AG08396 (cell line): ENCODE measurements at places on chromosomes 6 and 20.

DNA sequence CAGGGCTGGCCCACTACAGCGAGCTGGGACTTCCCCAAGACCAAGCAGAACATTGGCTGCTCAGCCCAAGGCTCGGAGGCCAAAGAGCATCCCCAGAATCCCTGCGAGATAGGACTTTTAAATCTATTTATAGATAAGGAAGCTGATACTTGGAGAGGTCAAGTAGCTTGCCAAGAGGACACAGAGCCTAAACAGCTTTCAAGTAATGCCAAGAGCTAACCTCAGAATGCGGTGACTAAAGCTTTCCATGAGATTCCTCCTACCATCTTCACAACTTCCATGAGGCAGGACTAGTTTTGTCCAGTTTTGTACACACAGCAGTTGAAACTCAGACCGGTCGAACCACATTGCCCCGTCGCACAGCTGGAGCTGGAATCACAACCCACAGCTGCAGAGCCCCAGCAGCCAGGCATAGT lies 168.1 kb upstream of the TOP1 start:
- peak; percentile 83 for DNase-seq

GRCh38 chr20:41134362-41135186 lies 2.8 kb upstream of the PLCG1 start:
- no peak for DNase-seq

- DNase-seq, result no peak
Observed at GRCh38 chr20:37205794-37206193, 26.4 kb upstream of the MROH8 start.

- no peak for DNase-seq
Observed at GRCh38 chr6:31336896-31337496, 20.0 kb downstream of the HLA-B start.

DNA sequence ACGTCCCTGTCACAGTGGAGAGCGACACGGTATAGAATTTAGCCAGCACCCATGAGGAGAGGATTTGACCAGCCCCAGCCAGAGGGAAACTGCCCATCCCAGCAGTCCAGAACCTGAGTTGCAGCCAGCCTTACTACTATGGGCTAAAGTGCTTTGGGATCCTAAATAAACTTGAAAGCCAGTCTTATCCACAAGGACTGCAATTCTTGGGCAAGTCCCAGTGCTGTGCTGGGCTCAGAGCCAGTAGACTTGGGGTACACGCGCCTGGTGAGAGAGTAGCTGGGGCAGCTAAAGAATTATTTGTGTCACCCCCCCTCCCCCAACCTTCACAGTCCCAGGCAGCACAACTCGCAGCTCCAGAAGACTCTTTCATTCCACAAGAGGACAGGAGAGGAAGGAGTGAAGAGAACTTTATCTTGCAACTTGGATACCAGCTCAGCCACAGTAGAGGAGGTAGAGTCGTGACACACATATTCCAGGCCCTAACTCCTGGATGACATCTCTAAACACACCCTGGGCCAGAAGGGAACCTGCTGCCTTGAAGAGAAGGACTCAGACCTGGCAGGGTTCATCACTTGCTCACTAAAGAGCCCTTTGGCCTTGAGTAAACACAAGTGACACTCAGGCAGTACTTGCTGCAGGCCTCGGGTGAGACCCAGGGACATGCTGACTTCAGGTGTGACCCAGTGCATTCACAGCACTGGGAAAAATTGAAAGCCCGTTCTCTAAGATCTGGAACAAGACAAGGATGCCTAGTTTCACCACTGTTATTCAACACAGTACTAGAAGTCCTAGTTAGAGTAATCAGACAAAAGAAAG lies 100.3 kb downstream of the REV3L start:
- no peak for DNase-seq

DNA sequence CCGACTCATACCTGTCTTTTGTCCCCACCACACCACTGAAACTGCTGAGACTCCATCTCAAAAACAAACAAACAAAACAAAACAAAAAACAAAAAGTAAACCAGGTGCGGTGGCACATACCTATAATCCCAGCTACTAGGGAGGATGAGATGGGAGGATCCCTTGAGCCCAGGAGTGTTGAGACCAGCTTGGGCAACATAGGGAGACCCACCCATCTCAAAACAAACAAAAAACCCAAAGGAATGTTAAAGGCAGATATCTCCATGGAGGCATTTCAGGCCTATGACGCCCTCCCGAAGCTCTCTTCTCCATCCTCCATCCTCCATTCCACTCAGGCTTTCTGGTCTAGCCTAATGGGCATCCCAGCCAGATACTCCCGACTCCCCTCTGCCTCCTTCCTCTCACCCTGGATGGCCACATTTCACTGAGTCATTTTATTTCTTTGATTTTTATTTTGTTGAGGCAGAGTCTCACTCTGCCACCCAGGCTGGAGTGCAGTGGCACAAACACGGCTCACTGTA lies 3.2 kb upstream of the SLC4A11 start:
- no peak for DNase-seq
